ENCODE measurements at places on chromosomes 16 and 17. TPM values are rescaled to one million over a fixed set of nuclear protein-coding genes. Genes with fewer than 3 reads are reported as not detected.

Gene TEKT1
- not detected for total RNA-seq

Gene KRTAP17-1
- total RNA-seq: not detected

Gene CES4A
- total RNA-seq: 5.1 TPM

Gene KRT12
- total RNA-seq: not detected

Gene CES5A
- total RNA-seq: not detected

GRCh38 chr17:49443862-49444261 lies 29.2 kb upstream of the PHB1 start:
- H3K4me3 ChIP-seq: no peak overlapping the region
- no peaks in the 10 kb centered on the region for H3K36me3 ChIP-seq
- H3K27ac ChIP-seq: no peak overlapping the region
- H3K27me3 ChIP-seq: peaks cover 4% of the 10 kb centered on the region

DNA sequence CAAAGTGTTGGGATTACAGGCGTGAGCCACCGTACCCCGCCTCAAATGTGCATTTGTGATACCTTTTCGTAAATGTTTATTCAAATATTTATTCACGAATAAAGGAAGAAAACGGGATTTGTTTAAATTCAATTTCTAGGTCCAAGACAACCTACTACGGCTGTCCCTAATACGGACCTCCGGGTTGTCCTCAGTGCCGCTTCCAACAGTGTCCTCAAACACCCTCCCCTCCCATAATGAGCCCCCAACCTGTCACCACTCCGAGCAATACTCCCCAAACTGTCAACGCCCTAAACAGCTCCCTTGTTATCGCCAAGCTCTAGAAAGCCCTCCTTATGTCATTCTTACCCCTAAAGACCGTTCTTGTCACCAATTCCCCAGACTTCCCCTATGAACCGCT lies 539 bp upstream of the GABARAPL2 start:
- peaks cover 23% of the 10 kb centered on the region for H3K36me3 ChIP-seq
- no peaks in the 10 kb centered on the region for H3K27me3 ChIP-seq
- peak overlapping the region; percentile 85 for H3K4me3 ChIP-seq
- H3K4me1 ChIP-seq: peaks cover 36% of the 10 kb centered on the region
- H3K27ac ChIP-seq: peak overlapping the region; percentile 83

DNA sequence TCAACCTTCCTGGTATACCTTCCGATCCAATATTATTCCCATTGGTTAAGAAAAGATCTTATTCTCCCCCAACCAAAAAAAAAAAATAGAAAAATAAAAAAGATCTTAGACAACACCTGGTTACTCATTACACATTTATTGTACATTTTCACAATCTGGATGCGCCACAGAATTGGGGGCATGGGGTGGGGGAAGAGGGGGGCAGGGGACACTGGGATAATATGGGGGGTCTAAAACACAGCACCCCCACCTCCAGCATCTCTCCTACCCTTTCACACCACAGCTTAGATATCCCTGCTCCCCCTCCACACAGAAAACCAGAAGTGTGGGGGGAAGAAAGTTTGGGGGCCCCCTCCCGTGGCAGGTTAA lies 3.7 kb downstream of the VAMP2 start:
- H3K27ac ChIP-seq: peak overlapping the region; percentile 11
- peaks cover 72% of the 10 kb centered on the region for H3K4me1 ChIP-seq
- no peak for DNase-seq
- peaks cover 30% of the 10 kb centered on the region for H3K36me3 ChIP-seq

All from CD8-positive, alpha-beta memory T cell (primary cell).